Stimulated activated CD4-positive, alpha-beta T cell treated with anti-CD3 and anti-CD28 coated beads, Interleukin-2, amount 100 ng/mL, for 4 hours (primary cell): ENCODE measurements at places on chromosomes 6 and 20.

DNA sequence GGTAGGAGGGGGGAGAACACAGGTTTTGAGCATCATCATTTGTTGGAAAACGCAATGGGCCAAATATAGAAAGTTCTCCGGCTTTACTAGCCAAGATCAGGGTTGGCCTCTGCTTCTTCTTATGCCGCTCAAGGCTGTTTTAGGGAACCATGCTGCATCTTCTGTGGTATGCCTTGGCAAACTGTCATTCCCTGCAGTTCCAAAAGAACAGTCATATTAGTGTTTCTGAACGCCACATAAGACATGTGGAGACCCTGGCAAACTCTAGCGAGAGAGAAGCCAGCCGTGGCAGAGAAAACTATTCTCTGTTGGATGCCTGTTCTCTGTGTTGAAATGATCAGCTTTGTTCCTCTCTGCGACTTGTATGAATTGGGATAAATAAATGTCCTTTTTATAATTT is 10.8 kb downstream of the ACTR5 start:
- DNase-seq = no peak

DNA sequence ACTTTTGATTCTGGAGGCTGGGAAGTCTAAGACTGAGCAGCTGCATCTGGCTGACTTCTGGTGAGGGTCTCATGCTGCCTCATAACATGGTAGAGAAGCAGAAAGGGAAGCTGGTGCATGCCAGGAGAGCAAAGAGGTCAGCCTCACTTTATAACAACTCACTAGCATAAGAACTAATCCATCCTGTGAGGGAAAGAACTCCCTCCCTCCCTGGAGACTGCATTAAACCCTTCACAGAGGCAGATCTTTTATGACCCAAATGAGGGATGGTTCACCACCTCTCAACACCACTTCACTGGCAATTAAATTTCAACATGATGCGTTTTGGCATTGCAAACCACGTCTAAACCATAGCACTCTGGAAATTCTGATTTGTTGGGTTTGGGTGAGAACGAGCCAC is 33.9 kb downstream of the STXBP5 start:
- no peak for DNase-seq

- no peak for DNase-seq
Observed at GRCh38 chr6:152087096-152087495, 279.6 kb downstream of the ESR1 start.

GRCh38 chr6:130293800-130294199 is 71.0 kb upstream of the SAMD3 start:
- DNase-seq = peak; percentile 16

GRCh38 chr6:87753131-87753685 is 51.2 kb upstream of the AKIRIN2 start:
- DNase-seq = no peak

DNA sequence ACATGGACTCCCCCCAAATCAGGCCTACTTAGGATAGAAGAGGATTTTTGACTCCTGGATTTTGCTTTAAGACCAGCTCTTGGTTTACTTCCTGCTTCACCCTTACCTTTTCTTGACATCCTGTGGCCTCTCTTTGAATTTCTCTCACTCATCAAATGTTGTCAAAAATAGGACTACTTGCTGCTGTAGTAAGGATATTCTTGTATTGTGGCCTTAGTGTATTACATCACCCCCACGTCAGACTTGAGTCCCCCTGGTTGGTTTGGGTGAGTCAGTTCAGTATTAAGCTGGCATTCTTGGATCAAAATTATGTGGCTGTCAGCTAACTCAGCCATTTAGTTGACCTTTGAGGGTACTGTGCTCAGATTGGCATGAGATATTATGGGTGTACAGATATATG is 1.1 kb downstream of the TPX2 start:
- no peak for DNase-seq

GRCh38 chr20:31630187-31630790 is 7.4 kb upstream of the COX4I2 start:
- DNase-seq = no peak

DNA sequence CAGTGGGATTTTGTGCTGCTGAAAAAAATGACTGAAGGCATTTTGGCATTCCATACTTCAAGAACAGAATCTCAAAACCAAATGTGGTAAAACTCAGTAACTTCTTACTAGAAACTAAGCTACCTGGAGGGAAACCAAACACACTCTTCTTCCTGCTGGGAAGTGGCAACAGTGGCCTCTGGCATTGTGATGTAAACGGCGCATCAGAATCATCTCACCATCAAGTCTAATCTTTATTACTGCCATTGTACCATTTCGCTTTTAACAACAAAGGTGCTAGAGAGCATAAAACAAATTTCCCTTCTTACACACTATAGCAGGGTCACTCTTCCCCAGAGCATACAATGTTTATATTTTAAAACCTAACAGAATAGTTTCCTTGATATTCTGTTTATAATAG is 101.6 kb upstream of the CEP162 start:
- DNase-seq = no peak

DNA sequence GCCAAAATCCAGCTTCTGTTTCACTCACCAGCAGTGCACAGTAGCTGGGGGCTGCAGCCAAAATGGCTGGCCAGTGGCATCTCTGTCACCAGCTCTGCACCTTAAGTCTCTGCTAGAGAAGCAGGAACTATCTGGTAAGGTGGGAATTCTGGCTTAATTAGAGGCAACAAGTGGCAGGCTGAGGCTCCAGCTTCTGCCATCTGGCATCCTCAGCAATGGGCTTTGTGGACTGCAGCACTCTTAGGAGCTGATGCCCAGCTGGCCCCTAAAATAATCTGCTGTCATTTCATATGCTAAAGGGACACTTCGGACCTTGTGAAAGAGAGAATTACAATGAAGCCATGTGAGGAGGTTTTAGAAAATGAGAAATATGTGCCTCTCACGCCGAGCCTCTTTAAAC is 4.6 kb upstream of the CLDN20 start:
- DNase-seq = no peak

GRCh38 chr6:99471638-99472037 is 43.6 kb downstream of the USP45 start:
- DNase-seq = no peak

DNA sequence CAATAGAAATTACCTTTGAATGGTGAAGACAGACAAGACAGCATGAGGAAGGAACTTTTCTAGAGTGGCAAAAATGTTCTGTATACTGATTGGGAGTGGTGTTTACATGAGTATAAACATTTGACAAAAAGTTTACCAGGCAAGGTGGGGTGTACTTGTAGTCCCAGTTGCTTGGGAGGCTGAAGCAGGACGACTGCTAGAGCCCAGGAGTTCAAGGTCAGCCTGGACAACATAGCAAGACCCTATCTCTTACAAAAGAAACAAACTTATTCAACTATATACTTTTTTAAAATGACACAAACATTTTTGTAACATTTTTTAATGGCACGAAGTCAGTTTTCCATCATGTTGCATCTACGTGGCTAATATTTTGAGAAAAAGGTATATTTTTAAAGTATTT is 40.5 kb downstream of the ZHX3 start:
- DNase-seq = no peak

DNA sequence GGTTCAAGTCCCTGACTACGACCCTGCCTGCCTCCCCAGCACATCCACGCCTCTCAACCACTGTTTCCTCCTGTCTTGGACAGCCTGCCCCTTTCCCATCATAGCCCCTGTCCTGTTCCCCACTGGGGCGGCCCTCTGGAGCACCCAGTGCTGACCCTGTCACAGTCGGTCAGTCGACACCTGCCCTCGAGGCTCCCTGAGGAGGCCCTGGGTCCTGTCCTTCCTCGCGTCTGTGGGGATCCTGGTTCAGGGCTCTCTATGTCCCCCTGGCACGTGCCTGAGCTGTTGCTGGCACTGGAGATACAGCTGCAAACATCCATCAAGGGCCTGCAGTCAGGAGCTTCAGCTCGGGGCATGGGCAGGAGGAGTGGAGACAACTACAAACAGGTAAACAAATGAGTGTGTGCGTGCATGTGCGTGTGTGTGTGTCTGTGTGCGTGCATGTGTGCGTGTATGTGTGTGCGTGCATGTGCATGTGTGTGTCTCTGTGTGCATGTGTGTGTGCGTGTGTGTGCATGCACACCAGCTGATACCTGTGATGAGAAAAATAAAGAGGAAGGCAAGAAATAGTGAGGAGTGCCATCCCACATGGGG is 132.8 kb downstream of the PHACTR3 start:
- no peak for DNase-seq

DNA sequence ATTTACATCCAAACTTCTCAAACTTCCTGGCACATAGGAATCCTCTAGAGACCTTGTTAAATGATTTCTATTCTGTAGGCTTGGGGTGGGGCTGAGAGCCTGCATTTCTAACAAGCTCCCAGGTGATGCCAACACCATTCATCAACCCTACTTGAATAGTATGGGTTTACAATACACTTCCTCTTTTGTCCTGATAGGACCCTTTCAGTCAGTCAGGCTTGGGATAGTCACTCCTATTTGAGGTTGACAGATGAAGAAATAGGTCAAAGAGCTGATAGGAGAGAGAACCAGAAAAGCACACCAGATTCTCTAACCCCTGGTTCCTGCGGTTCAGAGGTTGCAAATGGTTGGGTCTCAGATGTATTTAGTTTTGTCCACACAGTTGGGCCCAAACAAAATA is 273.4 kb downstream of the TSHZ2 start:
- DNase-seq = no peak

DNA sequence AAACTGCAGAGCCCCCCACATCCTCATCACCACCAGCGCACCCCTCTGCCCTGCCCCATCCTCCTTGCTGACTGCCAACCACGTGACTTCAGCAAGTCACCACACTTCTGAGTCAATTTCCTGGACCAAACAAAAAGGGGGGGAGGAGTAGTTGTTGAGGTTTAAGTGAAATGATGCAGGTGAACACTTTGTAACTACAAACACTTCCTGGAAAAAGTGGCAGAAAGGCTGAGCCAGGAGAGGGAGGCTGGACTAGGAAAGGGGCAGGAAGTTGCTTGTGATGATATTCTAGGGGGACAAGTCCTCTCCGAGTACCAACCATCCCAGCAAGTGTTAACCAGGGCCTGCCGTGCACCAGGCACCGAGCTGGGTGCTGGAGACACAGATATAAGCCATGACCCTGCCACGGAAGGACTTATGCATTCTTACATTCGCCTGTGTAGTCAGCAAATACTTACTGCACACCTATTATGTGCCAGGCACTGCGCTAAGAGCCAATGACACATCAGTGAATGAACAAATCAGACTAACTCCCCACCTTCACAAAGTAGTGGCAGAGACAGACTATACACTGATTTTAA is 67.3 kb downstream of the PREX1 start:
- DNase-seq = peak; percentile 64

DNA sequence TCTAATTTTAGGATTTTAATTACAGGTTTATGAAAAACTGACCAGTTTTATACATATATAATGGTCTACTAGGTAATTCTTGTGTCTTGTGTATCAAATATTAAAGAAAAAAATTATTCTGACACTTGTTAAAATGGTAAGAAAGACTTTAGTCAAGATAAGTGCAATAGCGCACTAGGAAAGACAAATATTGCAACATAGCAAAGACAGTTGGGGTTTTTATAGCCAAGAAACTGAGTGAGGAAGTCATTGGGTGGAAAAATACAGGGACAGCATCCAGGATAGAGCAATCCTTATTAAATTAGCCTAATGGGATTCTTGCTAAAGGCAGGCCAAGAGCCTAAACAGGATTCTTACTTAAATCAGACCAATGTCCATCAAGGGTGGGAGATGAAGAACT is 71.1 kb downstream of the ROS1 start:
- no peak for DNase-seq

- DNase-seq = no peak
Observed at GRCh38 chr6:105929626-105930025, 156.5 kb upstream of the PRDM1 start.

DNA sequence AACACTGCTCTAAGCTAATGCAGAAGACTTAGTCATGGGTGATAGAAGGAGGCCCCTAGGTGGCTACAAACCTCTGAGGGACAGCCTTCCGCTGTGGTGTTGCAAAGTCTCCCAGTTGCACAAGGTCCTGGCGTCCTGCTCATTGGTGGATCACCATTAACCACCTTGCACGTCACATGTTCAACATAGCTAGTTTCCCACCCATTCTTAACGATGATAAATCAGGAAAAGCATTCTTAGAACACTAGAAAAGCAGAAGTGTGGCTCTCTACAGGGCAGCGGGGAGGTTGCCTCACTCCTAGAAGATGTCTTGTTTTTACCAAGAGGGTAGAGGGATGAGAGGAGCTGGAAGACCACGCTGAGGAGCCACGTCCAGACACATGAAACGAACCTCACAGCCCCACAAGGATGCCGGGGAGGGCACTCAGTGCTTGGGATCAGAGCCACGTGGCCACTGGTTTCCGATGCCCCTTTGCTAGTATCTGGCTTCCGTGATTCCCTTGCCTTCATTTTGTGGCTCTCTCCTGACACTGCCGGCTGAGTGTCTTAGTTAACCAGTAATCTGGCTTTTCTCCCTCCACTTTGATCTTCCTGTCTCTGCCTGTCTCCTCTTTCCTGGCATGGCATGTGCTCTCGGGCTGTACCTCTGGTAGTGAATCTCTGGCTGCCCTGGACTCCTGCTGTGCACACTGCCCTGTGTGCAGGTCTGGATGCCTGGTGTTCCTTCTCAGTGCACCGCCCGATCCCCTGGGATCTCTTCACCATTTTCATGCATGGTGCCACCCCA is 91.4 kb upstream of the NEDD9 start:
- no peak for DNase-seq

GRCh38 chr6:148492654-148493290 is 150.1 kb downstream of the SASH1 start:
- DNase-seq = no peak

GRCh38 chr6:54019860-54020259 is 91.4 kb upstream of the MLIP start:
- no peak for DNase-seq

DNA sequence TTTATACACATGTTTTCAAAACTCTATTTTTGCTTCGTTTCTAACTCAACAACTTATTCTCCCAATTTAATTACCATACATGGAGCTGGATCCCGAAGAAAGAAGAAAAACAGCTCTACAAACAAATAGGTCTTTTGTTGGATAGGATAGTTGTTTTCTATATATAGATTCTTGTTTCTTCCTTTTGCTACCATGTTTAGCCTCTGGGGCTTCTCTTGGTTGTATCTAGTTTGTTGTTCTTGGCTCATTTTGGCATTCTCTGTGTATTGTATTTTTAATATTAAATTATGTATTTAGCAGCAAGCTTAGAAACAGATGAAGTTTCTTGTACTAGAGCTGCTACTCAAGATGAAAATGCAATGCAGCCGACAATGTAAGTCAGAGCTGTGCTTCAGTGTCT is 60.9 kb downstream of the PLCB4 start:
- DNase-seq = no peak

DNA sequence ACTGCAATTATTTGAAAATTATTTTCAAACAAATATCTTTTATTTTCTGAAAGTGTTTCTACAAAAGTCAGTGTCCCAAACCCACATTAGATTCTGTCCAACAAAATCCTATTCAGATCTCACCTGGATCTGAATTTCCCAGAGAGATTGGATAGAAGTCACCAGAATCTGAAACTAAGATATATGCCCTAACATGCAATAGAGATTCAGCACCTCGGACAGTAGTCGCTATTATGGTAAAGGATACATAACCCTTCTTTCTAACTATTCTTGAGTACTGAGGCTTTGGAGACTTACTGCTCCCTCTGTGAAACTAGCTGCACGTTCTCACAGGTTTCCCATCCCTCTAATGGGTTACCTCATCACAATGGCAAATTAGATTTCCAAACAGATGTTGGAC is 151.4 kb downstream of the ID4 start:
- DNase-seq = no peak

- no peak for DNase-seq
Observed at GRCh38 chr6:64724091-64724490, 982.9 kb downstream of the EYS start.
